ENCODE measurements at places on chromosomes 7 and 10. TPM values are rescaled to one million over a fixed set of nuclear protein-coding genes. Genes with fewer than 3 reads are reported as not detected.

HTR7 gene
- 0.22 TPM for total RNA-seq

TWIST1 gene
- not detected for total RNA-seq

ACTA2 gene
- 13.0 TPM for total RNA-seq

TEX36 gene
- not detected for total RNA-seq

HOXA11 gene
- 16.7 TPM for total RNA-seq

TAS2R41 gene
- not detected for total RNA-seq

FLNC gene
- total RNA-seq: 81.8 TPM

LIPJ gene
- 0.09 TPM for total RNA-seq

DYNC1I1 gene
- total RNA-seq: 3.3 TPM

CLRN3 gene
- total RNA-seq: not detected

FOXI2 gene
- total RNA-seq: not detected

GIMAP5 gene
- total RNA-seq: 0.85 TPM

RGR gene
- not detected for total RNA-seq

ATOH7 gene
- total RNA-seq: not detected

NAT16 gene
- total RNA-seq: not detected

Measured in endothelial cell of umbilical vein (primary cell).